ENCODE measurements at places on chromosomes 6 and 20. TPM values are rescaled to one million over a fixed set of nuclear protein-coding genes. Genes with fewer than 3 reads are reported as not detected.

GRCh38 chr6:161422710-161423680, 149.1 kb upstream of the AGPAT4 start:
- DNase-seq = no peak

DNA sequence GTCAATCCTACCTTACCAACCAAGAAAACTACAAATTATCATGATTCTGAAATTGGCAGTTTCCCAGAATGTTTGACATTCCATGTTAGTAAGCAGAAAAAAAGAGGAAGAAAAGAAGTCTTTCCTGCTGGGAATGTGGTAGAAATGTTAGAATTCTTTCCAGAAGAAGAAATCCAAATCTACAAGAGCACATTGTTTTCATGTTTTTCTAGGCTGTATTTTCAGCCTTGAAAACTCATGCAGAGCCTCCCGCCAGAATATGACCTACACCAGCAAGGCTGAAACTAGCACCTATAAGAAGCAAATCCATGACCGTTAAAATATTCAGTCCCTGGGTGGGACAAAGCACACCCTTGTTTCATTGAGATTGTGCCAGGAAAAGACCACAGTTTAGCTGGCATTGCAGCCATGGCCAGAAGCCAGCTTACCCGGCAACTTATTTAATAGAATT, 259.4 kb downstream of the GJA1 start:
- no peak for DNase-seq

- DNase-seq = no peak
These were observed 322.1 kb downstream of the RNGTT start for GRCh38 chr6:88641178-88641903.

DNA sequence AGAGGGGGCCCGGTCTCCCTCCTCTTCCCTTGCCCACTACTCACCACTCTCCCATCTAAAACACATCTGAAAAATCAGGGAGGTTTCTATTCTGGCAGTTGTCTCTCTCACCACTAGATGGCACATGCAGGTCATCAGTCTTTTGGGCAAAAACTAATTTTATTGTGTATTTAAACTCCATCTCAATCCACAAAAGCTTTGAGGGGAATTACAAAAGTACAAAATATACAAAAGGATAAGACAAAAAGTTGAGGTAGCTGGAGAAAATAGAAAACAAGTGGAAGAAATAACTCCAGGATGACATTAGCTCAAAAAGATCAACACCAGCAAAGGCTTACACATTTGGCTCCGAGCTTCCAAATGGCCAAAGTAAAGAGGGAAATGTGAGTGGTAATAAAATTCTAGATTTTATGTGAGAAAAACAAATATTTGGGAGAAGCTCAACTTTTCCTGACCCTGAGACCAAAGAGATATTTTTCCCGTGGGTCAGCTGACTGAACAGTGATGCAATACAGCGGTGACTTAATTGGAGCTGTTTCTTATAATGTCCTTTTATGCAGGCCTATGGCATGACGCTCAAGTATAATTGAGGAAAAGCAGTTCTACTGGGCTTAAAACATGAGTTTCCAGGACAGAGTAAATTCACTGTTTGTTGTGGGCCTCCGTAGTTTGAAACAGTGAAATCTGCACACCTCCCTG, 79.8 kb upstream of the CHD6 start:
- DNase-seq = no peak

GRCh38 chr20:39312676-39313075, 350.5 kb downstream of the DHX35 start:
- no peak for DNase-seq

- DNase-seq = peak; percentile 91
These were observed 117.9 kb downstream of the GMDS start for GRCh38 chr6:2127484-2127911.

- no peak for DNase-seq
These were observed 28.1 kb downstream of the PCMTD2 start for GRCh38 chr20:64283646-64284045.

DNA sequence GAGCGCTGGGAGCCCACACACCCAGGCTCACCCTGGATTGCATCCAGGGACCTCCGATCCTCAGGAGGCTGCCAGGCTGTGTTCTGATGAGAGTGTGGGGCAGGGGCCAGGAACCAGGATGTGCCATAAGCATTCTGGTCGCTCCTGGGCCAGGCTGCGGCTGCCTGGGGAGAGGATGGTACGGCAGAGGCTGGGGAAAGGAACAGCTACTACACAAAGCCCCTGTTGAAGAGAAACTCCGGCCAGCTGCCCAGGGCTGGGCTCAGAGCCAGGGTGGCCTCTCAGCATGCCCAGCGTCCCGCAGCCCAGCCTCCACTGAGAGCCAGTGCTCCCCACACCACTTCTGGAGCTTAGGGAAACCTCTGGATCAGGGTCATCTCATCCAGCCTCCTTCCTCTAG, 21.7 kb upstream of the OCSTAMP start:
- peak; percentile 54 for DNase-seq

GRCh38 chr20:20691477-20692235, 20.8 kb downstream of the RALGAPA2 start:
- DNase-seq = no peak

- no peak for DNase-seq
These were observed 77.9 kb upstream of the TULP1 start for GRCh38 chr6:35590622-35591066.

- no peak for DNase-seq
These were observed 165.4 kb downstream of the SYNDIG1 start for GRCh38 chr20:24634855-24635254.

- no peak for DNase-seq
These were observed 23.6 kb upstream of the STX16 start for GRCh38 chr20:58627212-58628072.

DNA sequence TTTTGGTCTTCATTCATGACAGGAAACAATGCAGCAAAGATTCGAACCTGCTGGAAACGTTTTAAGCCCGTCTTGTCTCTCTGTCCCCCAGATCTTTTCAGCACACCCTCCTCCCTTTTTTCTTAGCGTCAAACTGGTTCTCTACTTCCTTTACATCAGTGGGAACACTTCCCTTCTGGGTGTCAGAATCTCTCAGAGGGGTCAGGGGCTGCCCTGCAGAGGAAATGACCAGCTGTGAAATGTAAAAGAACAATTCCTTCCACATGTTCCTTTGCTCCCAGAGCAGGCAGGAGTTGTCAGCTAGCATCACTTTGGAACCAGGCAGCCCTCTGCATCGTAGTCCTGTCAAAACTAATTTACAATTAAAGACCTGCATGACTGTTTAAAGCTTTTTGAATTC, 619.0 kb downstream of the TFAP2A start:
- no peak for DNase-seq

GRCh38 chr6:32785781-32786533, 22.6 kb upstream of the HLA-DQB2 start:
- DNase-seq = no peak

DNA sequence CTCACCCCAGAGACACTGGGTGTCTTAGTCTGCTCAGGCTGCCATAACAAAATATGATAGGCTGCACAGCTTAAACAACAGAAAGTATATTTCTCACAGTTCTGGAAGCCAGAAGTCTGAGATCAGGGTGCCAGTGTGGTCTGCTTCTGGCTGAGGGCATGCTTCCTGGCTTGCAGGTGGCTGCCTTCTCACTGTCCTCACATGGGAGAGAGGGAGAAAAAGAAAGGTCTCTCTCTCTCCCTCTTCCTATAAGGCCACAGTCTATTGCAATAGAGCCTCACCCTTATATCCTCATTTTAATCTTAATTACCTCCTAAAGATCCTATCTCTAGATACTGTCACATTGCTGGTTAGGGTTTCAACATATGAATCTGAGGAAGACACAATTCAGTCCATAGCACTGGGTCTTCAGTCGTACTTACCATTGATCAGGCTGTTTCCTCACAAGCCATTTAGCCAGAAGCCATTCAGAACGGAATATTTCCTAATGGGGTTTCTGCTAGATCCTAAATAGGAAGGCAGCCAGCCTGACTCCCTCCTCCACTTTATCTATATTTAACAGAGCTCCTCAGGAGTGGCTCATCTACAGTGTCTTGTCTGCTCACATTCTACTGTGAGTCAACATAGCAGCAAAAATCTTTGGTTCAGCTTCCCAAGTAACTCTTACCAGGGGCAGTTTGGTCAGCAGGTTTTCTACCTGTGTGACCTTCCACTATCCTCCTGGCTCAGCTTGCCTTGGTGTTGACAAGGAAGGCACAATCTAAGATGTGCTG, 42.2 kb downstream of the CD164 start:
- DNase-seq = no peak

- DNase-seq = no peak
These were observed 58.5 kb downstream of the GRM1 start for GRCh38 chr6:146087386-146087785.

DNA sequence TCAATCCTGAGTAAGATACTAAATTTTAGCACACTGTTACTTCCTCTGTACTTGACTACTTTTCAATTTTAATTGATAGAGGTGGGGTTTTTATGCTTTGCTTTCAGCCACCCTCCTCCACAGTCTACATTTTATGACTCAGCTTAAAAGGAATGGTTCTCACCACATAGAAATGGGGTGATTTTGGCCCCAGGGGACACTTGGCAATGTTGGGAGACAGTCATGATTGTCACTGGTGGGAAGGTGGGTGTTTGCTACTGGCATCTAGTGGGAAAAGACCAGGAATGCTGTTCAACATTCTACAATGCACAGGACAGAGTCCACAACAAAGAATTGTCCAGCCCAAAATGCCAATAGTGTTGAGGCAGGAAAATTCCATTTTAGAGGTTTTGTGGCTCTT, 71.3 kb downstream of the PCSK2 start:
- DNase-seq = no peak

- no peak for DNase-seq
These were observed 342.3 kb downstream of the C6orf118 start for GRCh38 chr6:164967102-164967501.

Gene KCNS1
- not detected for total RNA-seq

Gene LRRC73
- total RNA-seq = 0.90 TPM

Gene POU5F1
- not detected for total RNA-seq

Gene TP53TG5
- 2.0 TPM for total RNA-seq

Gene GRM1
- total RNA-seq = not detected
